Stimulated activated CD8-positive, alpha-beta memory T cell treated with anti-CD3 and anti-CD28 coated beads, Interleukin-15, amount 100 ng/mL, for 48 hours (primary cell): ENCODE measurements at places on chromosomes 5 and 9.
A peak's percentile ranks its signal among the peaks of the same experiment; 100 is the strongest.

DNA sequence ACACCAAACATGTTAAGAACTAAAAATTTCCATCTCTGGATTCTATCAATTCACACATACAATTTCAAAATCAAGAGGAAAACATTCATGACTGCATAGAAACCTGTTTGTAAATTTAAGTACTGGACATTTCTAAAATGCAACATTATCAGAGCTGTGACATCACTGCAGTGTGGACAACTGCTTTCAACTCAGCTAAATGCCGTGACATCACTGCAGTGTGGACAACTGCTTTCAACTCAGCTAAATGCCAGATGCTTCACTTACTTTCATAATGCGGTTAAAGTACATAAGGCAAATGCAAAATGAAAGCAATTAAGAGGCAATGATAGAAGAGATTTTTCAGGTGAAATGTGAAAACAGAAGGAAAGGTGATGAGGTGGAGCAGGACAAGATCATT lies 161.5 kb downstream of the ARL15 start:
- no peak for DNase-seq

DNA sequence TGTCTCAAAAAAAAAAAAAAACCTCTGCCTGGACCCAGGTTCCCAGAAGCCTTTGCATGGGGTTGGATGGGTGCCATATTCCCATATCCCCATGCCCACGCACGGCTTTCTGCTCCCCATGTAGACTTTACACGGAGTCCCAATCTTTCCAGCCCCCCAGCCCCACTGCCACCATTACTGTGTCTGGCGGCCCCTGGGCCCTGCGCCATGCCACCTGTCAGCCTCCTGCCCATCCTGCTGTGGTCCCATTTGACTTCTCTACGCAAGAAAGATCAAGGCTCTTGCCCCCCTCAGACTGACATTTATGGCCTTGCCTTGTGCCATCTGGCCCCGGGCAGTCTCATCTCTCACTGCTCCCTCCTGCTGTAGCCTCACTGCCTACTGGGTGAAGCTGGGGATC lies 6.5 kb upstream of the AK1 start:
- DNase-seq: no peak

DNA sequence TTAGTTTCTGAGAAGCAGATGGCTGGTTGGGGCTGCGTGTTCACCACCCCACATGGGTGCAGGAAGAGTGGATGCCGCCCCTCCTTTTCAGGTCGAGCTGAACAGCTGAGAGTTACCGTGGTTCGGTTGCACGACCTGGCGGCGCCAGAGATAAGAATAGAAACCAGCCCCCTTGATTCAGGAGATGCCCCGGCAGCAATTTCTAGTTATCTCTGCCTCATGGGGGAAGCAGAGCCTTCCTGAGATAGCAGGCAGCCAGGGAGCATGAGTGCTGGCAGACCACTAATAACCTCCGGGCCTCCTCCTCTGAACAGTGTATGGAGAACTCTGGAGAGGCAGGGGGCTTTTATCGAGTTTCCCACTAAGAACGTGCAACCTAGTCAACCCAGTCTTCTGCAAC lies 177.8 kb downstream of the NSG2 start:
- no peak for DNase-seq

DNA sequence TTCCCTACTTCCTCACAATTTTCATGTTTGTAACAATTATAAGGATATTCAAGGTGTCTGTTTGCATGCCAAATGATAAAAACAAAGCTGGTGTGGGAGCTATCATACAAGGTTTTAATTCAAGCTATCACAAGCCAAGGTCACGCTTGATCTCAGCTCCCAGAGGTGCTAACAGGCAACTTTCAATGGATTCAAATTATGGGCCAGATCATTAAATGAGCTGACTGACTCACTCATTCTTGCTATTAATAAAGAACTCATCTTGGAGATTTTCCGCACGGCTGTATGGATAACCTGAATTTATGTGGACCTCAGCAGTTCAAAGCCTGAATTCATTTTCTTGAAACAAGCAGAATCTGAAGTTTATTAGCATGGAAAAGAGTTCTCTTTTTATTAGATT lies 267.3 kb upstream of the CDH6 start:
- DNase-seq: no peak

- DNase-seq: no peak
Observed at GRCh38 chr5:89299998-89300397, 417.0 kb upstream of the MEF2C start.

DNA sequence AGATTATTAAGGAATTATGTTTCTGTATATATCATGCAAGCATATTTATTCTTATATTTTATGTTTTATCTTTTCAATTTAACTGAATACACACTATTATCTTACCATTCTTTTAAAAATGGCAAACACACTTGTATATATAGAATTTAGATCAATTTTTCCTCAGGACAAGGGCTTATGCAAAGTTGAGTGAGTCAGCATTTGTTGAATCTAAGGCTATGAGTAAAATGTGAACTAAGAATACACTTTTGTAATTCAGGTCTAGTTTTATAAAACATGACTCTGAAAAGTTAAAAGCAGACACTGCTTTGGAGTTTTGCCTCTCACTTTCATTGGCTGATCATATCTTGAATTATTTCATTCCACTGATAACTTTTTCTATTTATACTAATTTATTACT lies 127.8 kb downstream of the FOCAD start:
- no peak for DNase-seq

GRCh38 chr5:102753889-102754766 lies 977 bp upstream of the PAM start:
- DNase-seq: no peak

GRCh38 chr5:109053995-109054417 lies 306.3 kb downstream of the FER start:
- no peak for DNase-seq

GRCh38 chr9:134014946-134015345 lies 10.3 kb upstream of the BRD3OS start:
- no peak for DNase-seq

DNA sequence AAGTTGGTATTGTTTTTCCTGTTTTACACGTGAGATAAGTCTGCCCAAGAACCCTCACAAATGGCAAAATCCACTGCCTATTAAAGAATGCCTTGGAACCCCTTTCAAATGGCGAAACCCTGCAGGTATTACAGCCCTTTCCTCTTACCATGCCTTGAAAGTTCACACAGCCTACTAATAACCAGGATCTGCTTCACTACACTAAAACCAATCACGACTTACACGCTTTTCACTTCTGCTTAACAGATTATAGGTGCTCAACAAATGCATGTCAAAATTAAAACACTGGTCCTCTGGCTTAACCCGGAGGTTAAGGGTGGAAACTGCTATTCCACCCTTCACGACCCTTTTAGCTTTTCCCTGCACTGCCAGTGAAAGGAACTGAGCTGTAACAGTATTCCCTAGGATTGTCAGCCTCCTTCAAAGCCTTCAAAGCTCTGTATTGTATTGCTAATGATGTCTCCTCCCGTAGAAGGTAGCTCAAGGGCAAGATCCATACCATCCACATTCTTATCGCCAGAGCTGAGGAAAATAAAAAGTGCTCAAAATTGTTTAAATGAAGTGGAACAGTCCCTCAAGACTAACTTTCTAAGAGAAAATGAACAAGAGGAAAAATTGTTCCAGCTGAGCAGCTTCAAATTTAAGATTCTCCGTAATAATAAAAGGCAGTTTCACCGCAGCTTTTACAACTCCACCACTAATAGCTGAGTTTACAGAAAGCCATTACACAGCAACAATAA lies 997 bp downstream of the AUH start:
- no peak for DNase-seq

DNA sequence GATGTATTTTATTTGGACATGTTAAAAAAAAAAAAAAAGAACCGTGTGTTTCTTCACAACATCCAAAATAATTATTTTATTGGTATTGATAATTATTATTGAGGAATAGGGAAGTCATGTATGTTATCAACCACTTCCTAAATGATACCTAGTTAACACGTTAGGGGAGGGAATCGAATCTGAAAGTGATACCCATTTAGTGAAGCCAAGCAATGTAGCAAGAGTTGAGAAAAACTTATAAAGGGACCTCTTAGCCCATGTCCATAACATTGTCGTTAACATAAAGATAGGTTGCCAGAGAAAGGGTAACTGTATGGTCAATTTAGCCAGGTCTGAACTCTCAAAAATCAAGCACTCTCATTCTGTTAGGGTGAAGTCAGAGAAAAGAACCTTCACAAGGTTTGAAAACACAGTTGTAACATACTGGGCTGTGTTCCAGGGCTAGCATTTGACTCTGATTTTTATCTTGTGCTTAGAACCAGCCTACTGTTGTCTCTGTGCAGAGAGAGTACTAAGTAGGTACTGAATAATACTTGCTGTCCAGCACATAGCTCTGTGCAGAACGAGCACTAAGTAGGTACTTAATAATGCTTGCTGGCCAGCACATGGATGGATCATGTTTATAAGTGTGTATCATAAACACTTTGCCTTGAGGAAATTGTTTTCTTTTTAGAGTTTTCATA lies 60.4 kb downstream of the GHR start:
- no peak for DNase-seq

DNA sequence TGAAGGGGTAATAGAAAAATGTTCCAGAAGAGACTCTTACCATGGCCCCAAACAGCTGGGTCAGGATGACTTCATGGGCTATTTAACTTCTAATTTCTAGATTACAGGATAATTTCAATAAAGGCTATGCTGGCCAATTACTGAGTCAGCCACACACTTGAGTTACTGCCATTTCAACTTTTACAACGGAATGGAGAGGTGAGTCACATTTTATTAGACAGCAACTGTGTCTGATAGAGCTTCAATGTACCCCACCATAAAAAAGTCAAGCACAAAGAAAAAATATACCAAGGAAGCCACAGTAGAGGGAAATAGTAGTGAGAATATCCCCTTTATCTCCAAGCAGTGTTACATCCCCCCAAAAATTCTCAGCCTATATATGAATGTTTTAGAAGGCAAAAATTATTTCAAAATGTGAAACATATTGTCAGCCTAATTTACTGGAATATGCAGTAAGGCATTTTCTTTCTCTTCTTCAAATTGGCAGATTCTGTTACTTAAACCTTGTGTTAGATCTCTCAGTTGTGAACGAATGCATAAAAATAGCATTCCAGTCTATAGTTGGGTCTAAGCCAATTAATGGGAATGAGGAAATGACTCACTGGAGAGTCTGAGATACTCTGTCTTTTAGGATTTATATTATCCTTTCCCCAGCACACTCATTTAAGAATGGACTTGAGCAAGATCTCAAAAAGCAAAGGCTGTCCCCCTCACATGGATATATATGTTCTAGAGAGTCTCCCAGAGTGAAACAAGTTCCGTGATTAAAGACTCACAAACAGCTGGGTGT lies 47.1 kb upstream of the RAI14 start:
- DNase-seq: no peak

DNA sequence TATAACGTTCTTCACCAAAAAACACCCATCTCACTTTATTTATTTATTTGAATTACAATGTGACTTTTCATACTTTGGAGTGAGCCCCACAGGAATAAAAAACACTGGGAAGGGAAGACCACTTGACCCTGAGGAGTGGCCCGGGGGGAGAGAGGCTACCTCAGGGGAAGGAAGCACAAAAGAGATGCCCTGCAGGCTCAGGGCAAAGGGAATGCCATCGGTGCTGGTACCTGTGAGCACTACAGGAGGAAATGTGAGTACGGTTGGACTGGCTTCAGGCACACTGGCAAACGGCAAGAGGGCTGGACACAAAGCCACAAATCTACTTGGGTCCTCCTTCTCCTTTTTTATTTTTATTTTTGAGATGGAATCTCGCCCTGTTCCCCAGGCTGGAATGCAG lies 363.9 kb upstream of the KLF4 start:
- DNase-seq: no peak

GRCh38 chr9:136410500-136411287 lies at the start of the genes ENTR1 and PMPCA:
ENTR1 (minus strand) TSS chr9:136410614; CDS start chr9:136410397, 217 bp downstream.
PMPCA (plus strand) TSS chr9:136410658; CDS start chr9:136410669, 11 bp downstream.
- peak; percentile 91 for DNase-seq

GRCh38 chr5:126414874-126415502 lies 8.2 kb upstream of the GRAMD2B start:
- no peak for DNase-seq

DNA sequence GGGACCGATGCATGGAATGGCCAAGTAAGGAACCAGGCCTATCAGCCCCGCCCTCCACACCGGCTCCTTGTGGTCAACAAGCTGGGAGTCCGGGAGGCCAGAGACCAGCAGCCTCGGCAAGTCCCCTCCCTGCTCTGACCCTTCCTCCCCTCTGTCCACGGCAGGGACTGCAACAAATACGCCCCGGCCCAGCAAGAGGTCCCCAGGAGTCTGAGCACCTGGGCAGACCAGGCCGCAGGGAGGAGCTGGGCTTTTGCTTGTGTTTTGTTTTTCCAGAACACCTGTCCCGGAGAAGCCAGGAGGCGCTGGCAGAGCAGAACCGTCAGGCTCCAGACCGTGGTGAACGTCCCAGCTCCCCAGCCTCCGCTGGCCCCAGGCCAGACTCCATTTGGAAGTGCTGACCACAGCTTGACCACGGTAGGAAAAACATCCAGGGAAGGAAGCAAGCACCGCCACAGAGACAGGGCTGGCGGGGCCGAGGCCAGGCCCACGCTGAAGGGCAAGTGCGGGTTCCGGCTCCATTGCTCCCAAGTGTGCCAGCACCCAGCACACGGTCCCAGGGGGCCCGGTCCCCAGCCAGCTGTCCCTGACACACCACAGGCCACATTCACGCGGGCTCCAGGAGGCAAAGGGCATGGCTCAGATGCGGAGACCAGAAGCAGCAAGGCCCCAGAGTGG lies 56.7 kb downstream of the VAV2 start:
- DNase-seq: no peak

GRCh38 chr9:115106001-115106400 lies 12.0 kb downstream of the TNC start:
- no peak for DNase-seq

GRCh38 chr5:154652746-154653417 lies 102.3 kb upstream of the LARP1 start:
- no peak for DNase-seq

DNA sequence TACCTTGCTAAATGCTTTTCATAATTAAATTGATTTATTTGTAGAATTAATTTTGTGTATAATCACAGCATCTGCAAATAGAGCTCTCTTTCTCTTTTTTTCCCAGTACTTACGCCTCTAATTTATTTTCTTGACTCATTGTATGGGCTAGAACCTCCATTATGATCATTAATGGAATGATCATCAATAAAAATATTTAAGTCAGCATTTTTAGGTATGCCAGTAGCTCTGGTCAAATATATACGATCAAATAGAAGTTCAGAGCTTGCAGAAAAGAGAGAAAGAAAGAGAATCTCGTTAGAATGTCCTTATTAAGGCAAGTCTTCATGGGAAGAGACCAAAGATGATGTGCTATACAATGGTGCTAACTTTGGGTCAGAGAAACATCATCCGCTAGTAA lies 202.6 kb downstream of the TLR4 start:
- no peak for DNase-seq

DNA sequence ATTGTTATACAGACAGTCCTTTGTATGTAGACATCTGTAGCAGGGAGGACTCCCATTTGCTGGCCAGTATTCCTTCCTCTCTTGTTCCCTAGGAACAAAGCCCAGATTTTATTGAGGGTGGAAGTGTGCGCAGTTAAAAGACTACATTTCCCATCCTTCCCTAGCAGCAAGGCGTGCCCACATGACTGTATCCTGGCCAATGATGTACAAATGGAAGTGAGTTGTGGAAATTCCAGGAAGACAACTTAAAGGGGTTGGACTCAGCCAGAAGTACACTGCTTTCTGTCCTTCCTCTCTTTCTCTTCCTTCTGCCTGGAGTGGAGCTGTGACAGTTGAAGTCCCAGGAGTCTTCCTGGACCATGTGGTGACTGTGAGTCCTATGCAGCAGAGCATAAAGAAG lies 89.0 kb downstream of the HRH2 start:
- no peak for DNase-seq
